T-cell (primary cell): ENCODE measurements at places on chromosomes 6 and 20.

DNA sequence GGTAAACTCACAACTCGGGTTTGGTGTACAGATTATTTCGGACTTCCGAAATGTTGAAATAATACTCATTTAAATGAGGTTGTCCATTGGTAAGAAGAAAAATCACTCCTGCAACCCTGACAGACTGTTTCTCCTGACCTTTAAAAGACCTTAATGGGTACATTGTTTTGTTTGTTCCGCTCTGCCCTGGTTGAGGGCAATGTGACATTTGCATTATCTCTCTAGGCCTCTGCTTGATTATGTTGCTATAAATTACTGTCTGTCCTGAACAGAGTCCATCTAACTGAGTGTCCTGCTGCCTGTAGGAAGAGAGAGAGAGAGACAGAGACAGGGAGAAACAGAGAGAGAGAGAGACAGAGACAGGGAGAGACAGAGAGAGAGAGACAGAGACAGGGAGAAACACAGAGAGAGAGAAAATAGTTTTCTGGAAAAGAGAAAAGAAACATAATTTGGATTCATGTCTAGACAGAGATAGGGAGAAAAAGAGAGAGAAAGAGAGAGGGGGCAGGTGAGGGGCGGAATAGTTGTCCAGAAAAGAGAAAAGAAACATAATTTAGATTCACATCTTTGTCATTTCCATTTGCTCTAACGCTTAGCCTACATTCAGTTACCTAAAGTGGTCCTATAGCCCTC is 83.2 kb downstream of the SHLD1 start:
- DNase-seq: no peak

DNA sequence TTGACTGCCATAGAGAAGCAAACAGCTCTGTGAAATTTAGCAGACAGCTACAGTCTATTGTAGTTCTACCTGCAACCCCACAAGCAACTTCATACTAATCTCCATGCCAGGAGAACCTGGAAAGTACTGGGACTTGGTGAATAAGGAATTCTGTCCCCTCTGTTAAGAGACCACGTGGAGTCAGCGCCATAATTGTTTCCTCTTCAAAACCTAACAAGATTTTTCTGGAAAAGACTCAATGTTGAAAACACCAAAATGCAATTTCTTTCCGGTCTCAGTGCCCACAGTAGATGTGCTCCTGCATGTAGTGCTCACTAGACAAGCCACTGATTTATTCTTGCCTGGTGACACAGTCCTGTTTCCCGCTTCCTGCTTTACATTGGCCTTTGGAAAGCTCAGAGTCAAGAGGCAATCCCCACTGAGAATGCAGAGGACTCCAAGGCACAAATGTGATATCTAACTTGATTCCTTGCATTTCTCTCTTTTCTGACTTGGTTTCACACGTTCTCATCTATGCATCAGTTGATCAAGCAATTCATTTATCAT is 268.3 kb downstream of the HIVEP2 start:
- no peak for DNase-seq

DNA sequence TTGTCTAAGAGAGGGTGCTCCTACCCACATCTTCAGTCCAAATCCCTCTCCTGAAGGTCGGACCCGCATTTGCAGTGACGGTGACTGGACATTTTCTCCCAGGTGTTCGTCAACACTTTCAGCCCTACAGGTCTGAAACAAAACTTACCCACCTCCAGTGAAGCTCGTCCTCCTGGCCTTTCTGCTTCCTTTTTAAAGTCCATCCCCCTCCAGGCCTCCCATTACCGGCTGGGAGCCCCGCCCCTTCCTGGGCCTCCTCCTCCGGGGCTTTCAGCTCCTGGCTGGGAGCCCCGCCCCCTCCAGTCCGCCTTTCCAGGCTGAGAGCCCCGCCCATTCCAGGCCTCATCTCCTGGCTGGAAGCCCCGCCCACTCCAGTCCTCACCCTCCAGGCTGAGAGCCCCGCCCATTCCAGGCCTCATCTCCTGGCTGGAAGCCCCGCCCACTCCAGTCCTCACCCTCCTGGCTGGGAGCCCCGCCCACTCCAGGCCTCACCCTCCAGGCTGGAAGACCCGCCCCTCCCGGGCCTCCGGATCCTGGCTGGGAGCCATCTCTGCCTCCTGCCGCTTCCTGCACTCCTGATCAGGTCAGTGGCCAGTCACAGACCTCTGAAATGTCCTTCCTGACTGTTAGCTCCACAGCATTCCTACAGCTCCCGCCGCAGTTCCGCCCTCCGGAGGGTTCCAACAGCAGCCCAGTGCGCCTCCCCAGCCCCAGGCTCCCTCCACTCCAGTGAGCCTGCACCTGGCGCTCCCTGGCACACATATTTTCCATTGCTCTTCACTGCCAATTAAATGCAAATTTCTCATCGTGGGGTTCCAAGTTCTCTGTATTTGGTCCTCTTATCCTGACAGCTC is 98.5 kb downstream of the LY86 start:
- no peak for DNase-seq

GRCh38 chr6:15244620-15245360 is 1.1 kb upstream of the JARID2 start:
- peak; percentile 57 for DNase-seq

DNA sequence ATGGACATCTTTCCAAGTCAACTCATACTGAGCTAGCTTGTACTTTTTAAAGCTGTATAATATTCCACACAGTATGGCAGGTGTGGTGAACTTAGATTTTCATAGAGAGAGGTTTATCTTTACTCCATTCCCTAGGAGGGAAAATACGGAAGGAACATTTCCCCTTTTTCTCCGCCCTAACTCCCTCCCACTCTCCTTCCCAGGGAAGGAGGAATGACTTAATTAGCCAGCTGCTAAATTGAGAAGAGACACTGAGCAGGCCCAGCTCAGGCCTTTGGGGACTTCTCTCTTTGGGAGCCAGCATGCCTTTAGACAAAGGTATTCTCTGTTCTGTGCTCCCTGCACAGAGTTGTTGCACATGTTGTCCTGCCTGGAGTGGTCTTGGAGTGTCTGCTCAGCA is 46.1 kb downstream of the MBOAT1 start:
- no peak for DNase-seq

DNA sequence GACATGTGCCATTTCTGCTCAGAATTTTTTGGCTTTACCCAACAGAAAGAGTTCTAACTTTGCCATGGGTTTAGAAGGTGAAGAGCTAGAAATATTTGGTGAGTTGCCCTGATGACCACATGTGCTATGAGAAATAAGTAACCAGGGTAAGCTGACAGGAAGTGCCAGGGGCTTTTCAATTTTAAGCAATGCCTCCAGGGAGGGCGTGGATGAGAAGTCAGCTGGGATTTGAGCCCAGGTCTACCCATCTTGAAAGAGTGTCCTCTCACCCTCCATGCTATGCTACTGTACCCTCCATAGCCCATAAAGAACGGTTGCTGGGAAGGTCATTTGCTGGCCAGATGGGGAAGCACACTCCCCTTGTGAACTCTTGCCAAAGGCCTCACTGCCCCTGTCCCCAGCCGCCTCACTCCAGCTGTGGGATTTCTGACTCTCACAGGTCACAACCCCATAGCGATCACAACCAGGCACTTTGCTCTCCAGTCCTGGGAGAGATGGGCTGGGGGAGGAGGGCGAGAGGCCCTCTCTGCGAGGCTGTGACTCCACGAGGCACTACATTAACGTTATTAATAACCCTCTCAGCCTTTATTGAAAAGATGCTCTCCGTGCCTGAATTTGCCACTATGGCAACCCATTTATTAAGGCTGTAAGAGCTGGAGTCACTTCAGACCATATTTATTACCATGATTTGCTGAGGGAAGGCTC is 291.1 kb downstream of the DHX35 start:
- DNase-seq: no peak

GRCh38 chr6:55774286-55775028 is 100.9 kb downstream of the BMP5 start:
- no peak for DNase-seq

GRCh38 chr6:157253017-157253416 is 70.3 kb downstream of the TMEM242 start:
- no peak for DNase-seq
